ENCODE measurements at places on chromosomes 11 and 22. TPM values are rescaled to one million over a fixed set of nuclear protein-coding genes. Genes with fewer than 3 reads are reported as not detected.

TUB gene
- total RNA-seq: 1.9 TPM

CCDC87 gene
- 0.64 TPM for total RNA-seq

GRIA4 gene
- total RNA-seq: 12.2 TPM

DEFB131B gene
- not detected for total RNA-seq

SLC37A2 gene
- 0.97 TPM for total RNA-seq

SLC43A3 gene
- total RNA-seq: 16.4 TPM

RBM4B gene
- total RNA-seq: 15.8 TPM

MIOX gene
- not detected for total RNA-seq

RTN4RL2 gene
- total RNA-seq: not detected

ABCC8 gene
- total RNA-seq: not detected

UCP2 gene
- total RNA-seq: 6.1 TPM

CDKN1C gene
- 3.9 TPM for total RNA-seq

RIC3 gene
- total RNA-seq: not detected

OR2AG2 gene
- 0.32 TPM for total RNA-seq

PPME1 gene
- 48.0 TPM for total RNA-seq

CCND1 gene
- 365 TPM for total RNA-seq

IGSF22 gene
- under 0.01 TPM for total RNA-seq

FGF3 gene
- not detected for total RNA-seq

LDHAL6A gene
- total RNA-seq: not detected

RIBC2 gene
- 0.97 TPM for total RNA-seq

P2RY6 gene
- 0.32 TPM for total RNA-seq

FGF19 gene
- not detected for total RNA-seq

UBQLNL gene
- total RNA-seq: under 0.01 TPM

TRPM5 gene
- not detected for total RNA-seq

LMNTD2 gene
- 2.2 TPM for total RNA-seq

OR2D2 gene
- 0.86 TPM for total RNA-seq

TRIM34 gene
- total RNA-seq: 7.1 TPM

TBX1 gene
- under 0.01 TPM for total RNA-seq

TMEM80 gene
- total RNA-seq: 16.8 TPM

BARX2 gene
- total RNA-seq: not detected

SYT9 gene
- total RNA-seq: under 0.01 TPM

ANO9 gene
- total RNA-seq: not detected

NEU3 gene
- total RNA-seq: 6.4 TPM

WNT7B gene
- 0.64 TPM for total RNA-seq

OR2AG1 gene
- not detected for total RNA-seq

OR8K5 gene
- not detected for total RNA-seq

DGCR6L gene
- total RNA-seq: 63.1 TPM

SF1 gene
- total RNA-seq: 95.3 TPM

FIBIN gene
- total RNA-seq: 26.4 TPM

BSCL2 gene
- total RNA-seq: 53.5 TPM

MOV10L1 gene
- total RNA-seq: 10.8 TPM

MS4A12 gene
- not detected for total RNA-seq

FLRT1 gene
- total RNA-seq: under 0.01 TPM

CYP2R1 gene
- 6.8 TPM for total RNA-seq

LMF2 gene
- total RNA-seq: 52.5 TPM

CCDC134 gene
- 16.0 TPM for total RNA-seq

LYVE1 gene
- under 0.01 TPM for total RNA-seq

RASGRP2 gene
- 12.5 TPM for total RNA-seq

CRYBB3 gene
- total RNA-seq: not detected

SLC17A6 gene
- not detected for total RNA-seq

HTR3B gene
- not detected for total RNA-seq

SEC14L2 gene
- total RNA-seq: 9.5 TPM

CYP2D6 gene
- total RNA-seq: under 0.01 TPM

TPBGL gene
- total RNA-seq: not detected

JHY gene
- total RNA-seq: 4.5 TPM

MN1 gene
- total RNA-seq: 3.9 TPM

OR8A1 gene
- not detected for total RNA-seq

RFPL2 gene
- not detected for total RNA-seq
